ENCODE measurements at places on chromosomes 3 and 15.

- DNase-seq, result no peak
Measured at GRCh38 chr3:169311381-169311780, 352.1 kb downstream of the MECOM start.

DNA sequence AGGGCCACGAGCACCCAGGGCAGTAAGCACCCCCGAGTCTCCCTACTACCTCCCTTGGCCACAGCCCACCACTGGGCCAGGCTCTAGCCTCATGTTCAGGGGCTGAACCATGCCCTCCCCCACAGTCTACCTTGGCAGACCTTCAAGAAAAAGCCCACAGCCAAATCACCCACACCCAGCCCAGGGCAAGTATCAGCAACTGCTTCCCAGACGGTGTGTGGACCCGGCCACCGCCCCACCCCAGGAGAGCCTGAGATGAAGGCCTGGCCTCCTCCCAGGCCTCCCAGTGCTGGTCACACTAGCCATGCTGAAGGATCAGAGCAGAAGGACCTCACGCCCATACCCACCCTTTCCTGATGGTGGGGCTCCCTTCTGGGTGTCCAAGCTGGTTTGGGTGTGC, 92.0 kb upstream of the LINGO1 start:
- DNase-seq, result no peak

GRCh38 chr3:20246662-20247061, 60.7 kb upstream of the SGO1 start:
- DNase-seq, result no peak

- no peak for DNase-seq
Measured at GRCh38 chr15:47586653-47587224, 130.6 kb upstream of the SEMA6D start.

DNA sequence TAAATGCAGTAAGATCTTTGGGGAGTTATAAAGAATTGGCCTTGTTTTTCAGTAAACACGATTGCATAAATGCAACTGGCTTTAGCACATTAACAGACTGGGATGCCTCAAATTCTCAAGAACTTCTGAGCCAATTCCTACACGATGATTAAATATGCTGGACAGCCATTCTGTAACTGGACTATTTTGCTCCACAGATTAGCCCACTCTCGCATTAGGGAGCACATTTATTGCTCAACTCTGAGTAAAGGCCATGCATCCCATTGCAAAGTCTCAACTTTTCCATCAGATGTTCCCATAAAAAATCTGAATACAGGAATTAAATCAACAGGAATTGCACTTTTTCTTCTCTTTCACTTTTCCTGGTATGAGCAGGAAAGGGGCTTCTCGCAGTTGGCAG, 66.7 kb upstream of the PRICKLE2 start:
- no peak for DNase-seq

DNA sequence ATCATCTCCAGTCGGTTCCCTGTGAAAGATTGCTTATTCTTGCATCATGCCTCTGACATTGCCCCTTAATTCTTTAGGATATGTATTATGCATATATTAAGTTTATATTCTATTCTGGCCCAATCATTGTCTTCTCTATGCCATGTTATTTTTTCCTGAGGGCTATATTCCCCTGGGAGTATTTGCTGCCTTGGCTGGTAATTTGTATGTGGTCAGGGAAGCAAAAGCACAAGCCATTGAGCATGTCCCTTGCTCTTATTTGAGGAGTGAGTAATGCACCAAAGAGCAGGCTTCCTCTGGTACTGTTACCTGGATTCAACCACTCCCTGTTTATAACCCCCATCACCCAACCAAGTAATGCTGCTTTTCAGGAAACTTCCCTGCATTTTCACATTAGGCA, 36.3 kb downstream of the STAC start:
- DNase-seq, result no peak

DNA sequence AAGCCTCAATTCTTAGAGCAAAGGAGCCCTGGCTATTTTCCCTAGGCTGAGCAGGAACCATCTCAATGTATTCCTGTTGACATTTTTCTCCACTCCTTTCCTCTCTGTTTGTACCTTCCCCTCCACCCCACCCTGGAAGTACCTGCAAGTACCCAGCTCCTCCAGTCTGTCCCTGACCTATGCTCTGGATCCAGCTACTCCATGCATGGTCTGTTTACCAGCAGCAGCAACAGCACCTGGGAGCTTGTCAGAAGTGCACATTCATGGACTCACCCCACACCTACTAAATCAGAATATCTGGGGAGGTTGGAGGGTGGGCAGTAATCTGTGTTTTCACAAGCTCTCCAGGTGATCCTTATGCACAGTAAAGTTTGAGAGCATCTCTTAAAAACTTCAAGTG, 240.7 kb upstream of the UMPS start:
- DNase-seq, result no peak

GRCh38 chr3:166351461-166351860, 514.2 kb upstream of the BCHE start:
- no peak for DNase-seq

GRCh38 chr3:4425707-4426106, 41.4 kb downstream of the SUMF1 start:
- no peak for DNase-seq

DNA sequence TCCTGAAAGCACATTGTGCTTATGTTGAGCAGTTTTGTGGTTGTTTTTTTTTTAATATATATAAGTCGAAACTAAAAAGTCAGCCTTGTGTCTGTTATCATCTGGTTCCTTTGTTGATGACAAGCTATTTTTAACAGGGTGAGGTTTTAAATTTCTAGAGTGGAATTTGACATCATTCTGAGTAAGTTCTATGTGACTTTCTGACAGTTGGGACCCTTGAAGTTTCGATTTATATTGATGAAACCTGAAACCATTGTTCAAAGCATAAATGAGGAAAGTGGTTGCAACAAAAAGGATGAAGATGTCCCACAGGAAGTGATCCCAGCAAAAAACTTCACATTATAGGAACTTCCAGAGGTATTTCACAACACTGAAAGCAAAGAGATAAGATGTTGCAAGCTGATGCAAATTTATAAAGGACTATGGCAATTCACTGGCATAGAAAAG, 94.0 kb downstream of the CYP19A1 start:
- no peak for DNase-seq

All from effector memory CD4-positive, alpha-beta T cell (primary cell).